ENCODE measurements at places on chromosomes 1 and 21.
A peak's percentile ranks its signal among the peaks of the same experiment; 100 is the strongest.

- DNase-seq, result no peak
Observed at GRCh38 chr1:83515578-83516154, 483.3 kb downstream of the TTLL7 start.

- DNase-seq, result no peak
Observed at GRCh38 chr1:87478231-87478630, 149.6 kb downstream of the LMO4 start.

DNA sequence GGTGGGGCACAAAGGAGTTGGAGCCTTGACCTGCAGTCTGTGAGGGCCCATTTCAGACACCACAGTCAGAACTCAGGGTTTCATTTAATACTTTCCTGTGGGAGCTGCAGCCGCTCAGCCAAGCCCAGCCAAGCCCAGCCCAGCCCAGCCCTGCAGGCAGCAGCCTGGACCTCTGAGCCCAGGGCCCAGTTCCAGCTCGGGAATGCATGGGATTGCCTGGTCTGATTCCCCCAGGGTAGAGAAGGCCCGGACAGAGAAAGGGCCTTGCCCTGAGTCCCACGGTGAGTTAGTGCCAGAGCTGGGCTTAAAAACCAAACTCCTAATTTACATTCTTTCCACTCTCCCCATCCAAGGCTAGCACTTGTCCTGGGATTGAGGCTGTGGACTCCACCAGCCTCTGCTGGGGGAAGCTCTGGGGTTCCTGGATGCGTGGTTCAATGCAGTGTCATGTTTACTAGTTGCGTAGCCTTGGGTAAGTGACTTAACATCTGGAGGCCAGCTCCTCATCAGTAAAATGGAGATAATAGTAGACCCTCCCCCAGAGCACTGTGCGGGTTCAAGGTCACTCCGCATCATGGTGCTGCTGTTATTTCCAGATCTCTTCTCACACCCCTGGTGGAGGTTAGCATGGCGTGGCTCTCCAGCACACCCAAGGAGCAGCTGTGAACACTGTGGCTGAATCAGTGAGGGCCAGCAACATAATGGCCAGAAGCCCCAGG is 29.2 kb upstream of the PKP1 start:
- DNase-seq, result no peak

DNA sequence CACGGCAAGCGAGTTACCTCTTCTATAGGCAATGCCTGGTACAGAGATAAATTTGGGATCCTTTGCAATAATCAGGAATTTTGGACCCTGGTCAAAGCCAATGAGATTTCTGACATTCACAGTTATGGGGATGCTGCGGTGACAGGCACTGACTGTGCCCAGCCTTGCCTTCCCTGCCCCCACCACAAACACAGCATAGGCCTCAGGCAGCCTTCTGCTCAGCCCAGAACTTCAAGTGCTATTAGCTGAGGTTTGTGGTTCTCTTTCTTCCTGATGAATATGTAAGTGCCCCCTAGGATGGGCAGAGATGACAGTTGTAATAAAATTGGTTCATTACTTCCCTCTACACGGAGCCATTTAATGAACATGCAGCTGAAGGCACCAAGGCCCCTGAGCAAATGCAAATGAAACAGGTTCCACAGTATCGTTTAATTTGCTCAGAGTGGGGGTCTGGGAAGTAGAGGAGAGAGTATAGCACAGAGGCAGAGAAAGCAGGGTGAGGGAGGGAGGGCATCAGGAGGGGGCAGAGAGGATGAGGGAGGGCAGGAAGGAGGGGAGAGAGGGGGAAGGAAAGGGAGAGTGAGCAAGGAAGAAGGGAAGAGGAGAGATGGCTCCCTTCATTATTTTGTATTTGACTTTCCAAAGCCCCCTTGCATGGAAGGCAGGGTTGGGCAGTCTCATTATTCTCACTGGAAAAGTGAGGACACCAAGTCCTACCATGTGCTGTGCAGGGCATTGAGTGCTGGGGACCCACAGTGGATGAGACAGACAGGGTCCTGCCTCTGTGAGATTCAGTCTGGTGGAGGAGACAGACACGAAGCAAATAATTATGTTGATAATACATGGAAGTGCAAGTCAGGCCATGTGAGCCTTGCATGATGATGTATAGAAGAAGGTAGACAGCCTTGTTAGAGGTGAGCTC is 513.0 kb downstream of the PTPRU start:
- peak; percentile 51 for DNase-seq

- DNase-seq, result no peak
Observed at GRCh38 chr1:33317946-33318345, 3.0 kb downstream of the A3GALT2 start.

- no peak for DNase-seq
Observed at GRCh38 chr1:42439940-42440339, 15.9 kb downstream of the ZMYND12 start.

DNA sequence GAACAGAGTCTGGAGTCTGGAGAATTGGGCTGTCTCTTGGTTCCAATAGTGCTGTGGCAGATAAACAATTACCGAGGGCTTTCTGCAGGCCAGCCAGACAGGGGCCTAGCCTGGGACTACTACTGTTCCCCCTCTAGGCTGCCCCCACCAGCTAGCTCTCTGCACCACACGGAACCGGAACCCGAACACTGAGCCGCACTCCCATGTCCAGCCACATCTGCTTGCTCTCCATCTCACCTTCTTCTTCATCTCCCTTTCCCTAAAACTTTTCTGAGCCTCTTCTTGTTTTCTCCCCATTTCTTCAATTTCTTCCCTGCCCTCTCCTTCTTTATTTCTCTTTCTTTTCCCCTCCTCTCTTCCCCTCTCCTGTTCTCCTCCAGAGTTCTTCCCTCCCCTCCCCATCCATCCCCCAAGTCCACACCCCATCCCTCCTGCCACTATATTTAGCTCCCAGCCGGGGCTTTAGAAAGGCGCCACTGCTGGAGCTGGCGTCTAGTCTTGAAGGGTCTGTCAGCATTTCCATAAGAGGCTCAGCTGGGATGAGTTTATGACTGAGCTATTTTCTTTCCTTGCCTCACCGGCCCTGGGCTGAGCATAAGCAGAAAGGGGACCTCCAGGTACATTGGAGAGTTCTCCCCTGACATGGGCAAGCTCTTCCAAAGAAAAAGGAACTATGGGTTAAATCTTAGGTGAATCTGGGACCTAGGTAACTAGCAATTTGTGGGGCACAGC is 25.7 kb upstream of the ATP2B4 start:
- no peak for DNase-seq

DNA sequence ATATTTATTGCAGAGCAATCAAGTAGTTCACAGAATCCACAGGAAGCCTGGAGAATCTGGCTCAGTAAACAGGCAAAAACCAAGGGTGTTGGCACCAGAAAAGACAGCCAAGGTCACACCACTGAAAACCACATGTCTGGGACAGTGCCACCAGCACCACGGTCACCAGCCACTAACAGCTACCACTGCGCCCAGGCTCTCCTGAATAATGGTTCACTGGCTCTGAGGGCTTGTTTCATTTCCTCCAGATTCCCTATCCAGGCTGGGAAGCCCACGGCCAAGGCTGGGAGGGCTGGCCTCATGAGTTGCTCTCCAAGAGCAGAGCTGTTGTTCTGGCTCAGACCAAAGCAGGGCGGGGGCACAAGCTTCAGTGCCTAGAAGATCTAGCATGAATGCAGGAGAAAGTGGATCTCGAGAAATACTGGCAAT is 54.5 kb upstream of the PTGFRN start:
- no peak for DNase-seq

DNA sequence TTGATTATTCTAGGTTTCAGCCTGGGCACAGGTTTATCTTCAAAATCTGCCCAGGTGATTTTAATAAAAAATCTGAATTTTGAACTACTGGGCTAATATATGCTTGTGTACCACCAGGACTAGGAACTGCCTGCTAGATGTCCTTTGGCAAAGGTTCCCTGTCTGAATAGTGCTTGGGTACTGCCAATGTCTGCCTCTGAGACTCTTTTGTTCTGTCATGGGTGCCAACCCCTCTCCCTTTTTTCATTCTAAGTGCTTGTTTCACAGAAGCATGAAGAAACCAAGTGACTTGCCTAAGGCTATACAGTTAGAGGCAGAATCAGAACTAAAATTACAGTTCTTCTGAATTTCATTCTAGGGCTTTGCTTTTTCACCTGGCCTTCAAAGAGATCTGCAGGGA is 106.3 kb upstream of the CACHD1 start:
- DNase-seq, result no peak
